ENCODE measurements at places on chromosomes 13 and 19.
A peak's percentile ranks its signal among the peaks of the same experiment; 100 is the strongest.

GRCh38 chr13:20988909-20989655, 72.3 kb downstream of the LATS2 start:
- DNase-seq = no peak

DNA sequence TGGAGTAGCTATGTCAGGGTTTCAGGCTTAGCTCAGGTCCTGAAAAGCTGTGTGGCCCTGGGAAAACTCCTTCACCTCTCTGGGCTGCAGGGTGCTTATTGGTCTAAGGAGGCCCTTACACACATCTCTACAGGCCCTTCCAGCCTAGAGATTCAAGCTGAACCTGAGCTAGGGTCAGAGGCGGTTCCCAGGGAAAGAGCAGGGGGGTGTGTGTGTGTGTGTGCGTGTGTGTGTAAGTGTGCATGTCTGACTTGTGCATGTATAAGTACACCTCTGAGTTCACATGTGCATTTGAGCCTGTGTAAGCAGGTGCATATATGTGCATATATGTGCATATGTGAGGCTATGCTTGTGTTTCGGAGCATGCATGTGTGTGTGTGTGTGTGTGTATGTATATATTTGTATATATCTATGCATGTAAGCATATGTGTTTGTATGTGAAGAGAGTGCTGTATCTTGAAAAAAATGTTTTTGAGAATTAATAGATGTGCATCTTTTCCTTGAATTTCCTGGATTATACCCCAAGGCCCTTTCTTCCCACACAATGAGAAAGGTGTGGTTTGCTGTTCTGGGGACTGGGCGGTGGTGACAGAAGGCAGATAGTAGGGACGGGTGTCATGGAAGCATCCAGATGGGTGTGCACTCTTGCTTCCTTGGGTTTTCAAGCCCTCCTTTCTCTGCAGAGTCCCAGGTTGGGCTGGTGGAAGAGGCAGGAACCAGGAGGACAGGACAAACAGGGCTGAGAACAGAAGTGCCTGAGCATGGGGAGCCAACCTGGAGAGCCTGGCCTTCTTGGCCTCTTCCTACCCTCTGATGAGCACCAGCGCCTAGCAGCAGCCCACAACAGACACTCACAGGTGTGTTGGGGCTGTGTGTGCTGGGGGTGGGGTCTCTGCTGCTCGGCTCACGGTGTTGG, 150.3 kb upstream of the TSHZ3 start:
- DNase-seq = no peak

DNA sequence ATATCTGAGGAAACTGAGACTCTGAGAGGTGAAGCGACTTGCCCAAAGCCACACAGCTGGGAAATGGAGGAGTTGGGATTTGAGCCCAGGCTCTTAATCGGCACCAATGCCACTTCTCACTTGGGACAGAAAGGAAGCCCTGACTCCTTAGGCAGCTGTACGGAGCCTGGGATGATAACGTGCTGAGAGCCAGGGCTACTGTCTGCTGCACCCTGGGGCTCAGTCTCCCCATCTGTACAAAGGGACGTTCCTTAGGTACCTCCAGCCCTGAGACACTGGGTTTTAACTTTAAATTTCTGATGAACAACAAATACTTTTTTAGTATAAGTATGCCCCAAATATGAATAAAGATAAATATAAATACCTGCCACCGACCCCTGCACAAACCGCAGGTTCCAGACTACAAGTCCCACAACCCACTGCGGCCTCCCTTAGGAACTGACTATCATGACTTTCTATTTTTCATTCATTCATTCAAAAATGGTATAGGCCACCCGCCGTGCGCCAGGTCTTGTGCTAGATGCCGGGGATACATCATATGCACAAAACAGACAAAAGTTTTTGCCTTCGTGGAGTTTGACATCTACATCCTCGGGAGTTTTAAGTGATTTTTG, 776 bp upstream of the NCLN start:
- DNase-seq = no peak

GRCh38 chr19:17576758-17577456, 21.5 kb downstream of the COLGALT1 start:
- DNase-seq = no peak

- no peak for DNase-seq
Measured at GRCh38 chr13:110572778-110573118, 11.2 kb upstream of the RAB20 start.

DNA sequence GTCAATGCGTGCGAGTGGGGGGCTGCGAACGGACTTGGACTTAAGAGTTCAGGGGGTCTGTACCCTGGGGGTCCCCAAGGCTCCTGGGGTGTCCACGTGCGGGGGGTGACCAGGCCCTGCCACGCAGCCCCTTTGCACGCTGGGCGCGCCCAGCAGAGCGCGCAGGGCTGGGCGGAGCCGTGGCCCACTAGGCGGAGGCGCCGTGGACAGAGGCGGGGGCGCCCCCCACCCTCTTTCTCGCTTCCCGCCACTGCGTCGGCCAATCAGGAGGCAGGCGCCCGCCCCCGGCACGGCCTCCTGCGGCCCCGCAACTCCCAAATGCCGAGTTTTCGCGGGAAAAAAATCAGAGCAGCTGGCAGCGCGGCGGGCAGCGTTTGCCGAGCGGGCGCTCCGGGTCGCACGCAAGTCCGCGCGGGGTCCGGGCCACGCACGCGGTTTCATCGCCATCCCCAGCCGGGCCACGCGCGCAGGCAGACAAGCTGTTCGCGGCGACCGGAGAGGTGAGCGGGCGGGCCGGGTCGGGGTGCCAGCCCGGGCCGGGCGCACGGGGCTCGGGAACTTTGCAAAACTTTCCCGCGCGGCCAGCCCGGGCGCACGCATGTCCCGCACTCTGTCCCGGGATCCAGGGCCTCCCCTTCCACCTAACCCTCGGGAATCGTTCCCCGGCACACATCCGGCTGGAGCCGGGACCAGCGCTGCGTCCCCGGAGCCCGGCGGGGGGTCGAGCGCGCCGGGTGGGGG, at the start of gene UHRF1:
UHRF1 (plus strand) TSS at position 346 of the 741 bp plus-strand sequence. CDS start 1,385 bp downstream, outside the sequence.
- DNase-seq = no peak

- DNase-seq = no peak
Measured at GRCh38 chr19:54391589-54392061, 23.6 kb upstream of the TTYH1 start.

DNA sequence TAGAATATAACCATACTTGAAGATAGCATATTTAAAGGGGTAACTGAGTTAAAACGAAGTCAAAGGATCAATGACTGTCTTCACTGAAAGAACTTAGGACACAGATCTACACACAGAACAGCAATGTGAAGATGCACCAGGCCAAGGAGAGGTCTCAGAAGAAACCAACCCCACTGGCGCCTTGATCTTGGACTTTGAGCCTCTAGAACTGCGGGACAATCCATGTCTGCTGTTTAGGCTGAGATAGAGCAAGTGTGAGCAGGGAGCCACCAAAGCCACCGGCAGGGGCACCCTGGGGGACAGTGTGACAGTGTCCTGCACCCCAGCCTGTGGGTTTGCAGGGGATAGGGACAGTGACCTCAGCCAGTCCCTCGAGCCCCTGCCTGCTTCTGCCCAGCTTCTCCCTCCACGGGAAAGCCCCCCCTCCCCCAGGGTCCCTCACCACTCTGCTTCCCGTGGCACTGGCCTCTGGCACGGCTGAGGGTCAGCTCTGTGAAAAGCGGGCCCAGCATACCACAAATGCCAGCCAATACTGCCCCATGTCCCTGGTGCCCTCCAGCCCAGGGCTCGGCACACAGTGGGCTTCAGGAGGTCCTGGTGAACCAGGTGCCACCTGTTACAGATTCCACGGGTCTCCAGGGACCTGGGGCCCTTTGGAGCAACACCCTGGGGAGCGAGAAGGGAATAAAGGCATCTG, 40.8 kb downstream of the KLF2 start:
- no peak for DNase-seq

GRCh38 chr13:107441279-107441678, 774.1 kb downstream of the LIG4 start:
- no peak for DNase-seq

- DNase-seq = no peak
Measured at GRCh38 chr13:63409791-63410351, 1994.2 kb upstream of the PCDH20 start.

DNA sequence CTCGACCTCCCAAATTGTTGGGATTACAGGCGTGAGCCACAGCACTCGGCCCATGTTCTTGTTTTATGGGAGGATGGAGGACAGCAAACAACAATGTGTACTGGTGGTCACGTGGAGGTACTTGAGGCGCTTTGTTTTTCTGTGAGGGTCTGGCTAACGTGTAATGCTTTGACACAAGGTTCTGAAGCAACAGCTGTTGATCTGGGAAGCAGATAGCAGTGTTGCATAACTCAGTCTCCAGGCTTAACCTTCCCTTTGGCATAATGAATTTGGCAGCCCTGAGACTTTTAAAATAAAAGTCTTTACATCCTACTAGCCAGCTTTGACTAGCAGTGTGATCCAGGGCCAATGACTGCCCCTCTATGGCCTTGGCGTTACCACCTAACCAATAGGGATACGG, 6.9 kb upstream of the ZNF580 start:
- no peak for DNase-seq

GRCh38 chr13:111265701-111266035, 54.8 kb upstream of the TEX29 start:
- DNase-seq = no peak

GRCh38 chr19:48696353-48697010, 711 bp downstream of the FUT2 start:
- no peak for DNase-seq

GRCh38 chr19:3606174-3606689, 443 bp downstream of the TBXA2R start:
- DNase-seq = peak; percentile 34

DNA sequence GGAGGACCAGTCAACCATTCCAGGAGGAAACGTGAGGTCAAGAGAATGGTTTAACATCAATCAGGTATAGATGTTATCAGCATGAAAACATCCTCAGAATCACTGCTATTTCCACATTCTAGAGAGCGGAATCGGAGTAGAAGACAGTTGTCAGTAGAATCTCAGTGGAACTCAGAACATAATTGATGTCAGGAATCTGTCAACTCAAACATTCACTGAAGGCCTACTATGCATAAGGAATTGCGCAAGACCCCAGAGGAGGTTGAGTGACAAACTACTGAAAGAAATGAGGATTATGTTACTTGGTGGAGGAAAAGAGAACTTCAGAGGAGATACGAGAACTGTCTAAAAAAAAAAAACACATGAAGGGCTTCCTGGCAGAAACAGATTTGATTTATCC, 97.8 kb downstream of the LHFPL6 start:
- DNase-seq = no peak

DNA sequence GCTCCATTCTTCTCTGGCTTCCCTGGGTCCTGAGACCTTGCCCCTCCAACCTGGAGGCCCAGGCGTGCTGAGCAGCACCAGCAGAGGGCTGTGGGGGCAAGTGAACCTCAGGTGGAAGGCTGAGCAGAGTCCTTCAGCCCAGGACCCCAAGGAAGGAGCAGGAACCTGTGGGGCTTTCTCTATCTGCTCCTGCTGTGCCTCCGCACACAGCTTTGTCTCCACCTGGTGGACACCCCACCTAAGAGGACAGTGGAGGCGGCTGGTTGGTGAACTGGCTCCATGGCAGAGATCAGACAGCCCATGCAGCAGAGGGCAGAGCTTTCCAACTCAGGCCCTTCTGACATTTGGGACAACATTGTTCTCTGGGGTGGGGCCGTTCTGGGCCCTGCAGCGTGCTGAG, 19.7 kb downstream of the ZFR2 start:
- peak; percentile 57 for DNase-seq

- no peak for DNase-seq
Measured at GRCh38 chr13:110323172-110323891, 16.2 kb downstream of the COL4A2 start.

DNA sequence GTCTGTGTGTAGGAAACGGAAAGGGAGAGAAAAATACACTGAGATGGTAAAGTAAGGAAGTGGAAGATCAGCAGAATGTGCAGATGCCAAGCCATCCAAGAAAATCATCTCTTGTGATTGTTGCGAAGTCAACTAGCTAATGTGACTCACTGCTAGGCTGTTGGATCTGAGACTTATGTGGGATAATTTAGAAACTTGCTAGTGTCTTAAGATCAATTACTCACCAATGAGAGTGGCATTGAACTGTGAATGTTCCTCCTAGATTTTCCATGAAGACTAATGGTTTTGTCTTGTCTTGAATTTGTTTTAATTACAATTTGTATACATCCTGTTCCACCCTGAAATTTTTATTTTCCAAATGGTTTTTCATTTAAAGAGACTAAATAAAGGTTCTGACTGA, 771.6 kb downstream of the EFNB2 start:
- no peak for DNase-seq

DNA sequence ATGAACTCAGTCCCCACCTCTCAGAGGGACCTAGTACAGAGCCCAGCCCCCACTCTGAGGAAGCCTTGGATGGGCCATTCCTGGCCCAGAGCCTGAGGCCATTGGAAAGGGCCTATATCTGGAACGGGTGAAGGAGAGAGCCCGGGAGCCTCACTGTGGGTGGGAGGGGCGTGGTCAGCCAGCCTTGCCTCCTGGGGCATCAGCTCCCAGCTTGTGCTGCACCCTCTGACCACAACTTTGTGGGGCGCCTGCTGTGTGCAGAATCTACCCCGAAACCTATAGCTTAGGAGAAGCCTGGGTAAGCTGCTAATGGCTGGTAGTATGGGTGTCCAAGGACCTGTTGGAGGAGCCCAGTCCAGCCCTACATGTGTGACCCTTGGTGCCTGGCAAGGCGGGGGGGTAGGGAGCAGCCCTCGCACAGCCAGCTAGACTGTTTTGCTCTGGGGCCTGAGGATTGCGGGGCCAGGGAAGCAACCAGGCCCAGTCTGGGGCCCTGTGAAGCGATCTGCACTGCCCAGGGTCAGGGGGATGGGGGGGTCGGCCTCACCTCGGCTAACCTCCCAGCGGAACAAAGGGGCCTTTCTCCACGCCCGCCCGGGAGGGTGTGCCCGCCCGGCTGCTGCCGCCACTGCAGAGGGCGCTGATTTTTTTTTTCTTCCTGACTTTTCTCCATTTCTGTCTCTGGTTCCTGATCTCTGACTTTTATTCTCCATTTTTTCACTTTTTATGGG, 42.3 kb downstream of the LYL1 start:
- DNase-seq = no peak

DNA sequence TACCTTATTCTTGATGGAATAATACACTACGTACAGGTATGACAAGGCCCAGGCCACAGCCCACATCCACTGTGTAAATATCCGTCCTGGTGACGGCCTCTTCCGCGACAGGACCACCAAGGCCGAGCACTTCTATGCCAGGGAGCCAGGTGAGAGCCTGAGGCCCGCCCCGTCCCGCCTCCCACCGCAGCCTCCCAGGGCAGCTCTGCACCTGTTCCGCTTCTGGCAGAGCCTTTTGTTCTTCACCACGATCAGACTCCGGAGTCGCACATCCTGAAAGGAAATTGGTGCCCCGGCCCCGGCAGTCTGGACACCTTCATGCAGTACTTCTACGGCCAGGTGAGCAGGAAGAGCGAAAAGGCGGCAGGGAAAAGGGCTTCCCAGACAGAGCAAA, 10.6 kb upstream of the ZNF358 start:
- no peak for DNase-seq

- DNase-seq = no peak
Measured at GRCh38 chr13:84894749-84895148, 904.5 kb downstream of the SLITRK6 start.

DNA sequence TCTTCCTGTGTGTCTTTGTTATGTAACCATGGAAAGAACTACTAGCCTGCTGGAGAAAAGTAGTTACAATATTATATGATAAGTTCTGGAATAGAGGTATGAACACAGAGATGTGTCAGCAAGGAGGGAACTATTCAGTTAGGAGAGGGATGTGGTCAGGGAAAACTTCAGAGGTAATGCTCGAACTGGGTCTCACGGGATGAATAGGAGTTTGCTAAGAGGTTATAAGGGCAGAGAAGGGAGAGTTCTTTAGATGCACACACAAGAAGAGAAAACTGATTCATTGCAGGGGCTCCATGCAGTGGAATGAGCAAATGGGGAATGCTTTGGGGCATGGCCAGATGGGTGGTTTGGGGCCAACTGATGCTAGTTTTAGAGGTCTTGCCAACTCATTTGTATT, 46.0 kb upstream of the SIAH3 start:
- DNase-seq = no peak

All from CD4-positive, alpha-beta T cell treated with Interleukin-10 for 1 hour (primary cell).